HEK293T (cell line): ENCODE measurements at places on chromosomes 4 and X.

GRCh38 chr4:9735515-9735914, 45.9 kb upstream of the DRD5 start:
- no peak for DNase-seq

- no peak for DNase-seq
Measured at GRCh38 chrX:40628506-40628905, 5.3 kb downstream of the MPC1L start.

- no peak for DNase-seq
Measured at GRCh38 chr4:99617374-99617773, 40.3 kb downstream of the C4orf54 start.

DNA sequence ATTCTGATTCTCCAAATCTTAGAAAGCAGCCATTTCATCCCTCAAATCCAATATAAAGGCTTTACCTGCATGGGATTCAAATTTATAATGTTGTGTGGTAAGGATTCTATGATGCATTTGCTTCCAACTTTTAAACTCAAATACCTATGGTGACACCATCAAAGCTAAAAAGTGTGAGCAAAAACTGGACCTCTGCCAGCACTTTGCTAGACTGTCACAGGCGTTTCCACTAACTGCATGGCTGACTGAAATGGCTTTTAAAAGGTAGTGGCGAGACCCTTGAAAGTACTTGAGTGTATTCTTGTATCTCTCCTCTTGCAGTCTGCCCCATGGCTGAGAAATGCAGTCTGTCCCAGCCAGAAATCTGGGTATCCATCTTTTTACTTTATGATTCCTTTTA, 169.4 kb downstream of the AMELX start:
- no peak for DNase-seq

DNA sequence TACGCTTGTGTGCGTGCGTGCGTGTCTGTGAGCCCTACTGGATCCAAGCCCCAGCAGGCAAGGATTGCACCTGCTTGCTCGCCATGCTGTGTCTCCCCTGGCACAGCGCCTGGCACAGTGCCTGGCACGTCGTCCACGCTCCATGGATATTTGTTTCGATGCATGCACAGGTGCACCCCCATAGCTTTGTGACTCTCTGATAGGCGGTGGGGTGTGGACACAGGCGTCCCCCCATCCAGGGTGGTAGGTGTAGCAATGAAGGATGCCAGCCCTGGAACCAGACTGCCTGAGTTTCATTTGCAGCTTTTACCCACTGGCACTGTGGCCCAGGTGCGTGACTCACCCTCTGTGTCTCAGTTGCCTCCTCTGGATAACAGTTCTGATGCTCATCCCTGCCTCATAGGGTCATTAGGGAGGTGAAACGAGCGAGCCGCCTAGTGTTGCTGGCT, 20.2 kb downstream of the PIGG start:
- no peak for DNase-seq

DNA sequence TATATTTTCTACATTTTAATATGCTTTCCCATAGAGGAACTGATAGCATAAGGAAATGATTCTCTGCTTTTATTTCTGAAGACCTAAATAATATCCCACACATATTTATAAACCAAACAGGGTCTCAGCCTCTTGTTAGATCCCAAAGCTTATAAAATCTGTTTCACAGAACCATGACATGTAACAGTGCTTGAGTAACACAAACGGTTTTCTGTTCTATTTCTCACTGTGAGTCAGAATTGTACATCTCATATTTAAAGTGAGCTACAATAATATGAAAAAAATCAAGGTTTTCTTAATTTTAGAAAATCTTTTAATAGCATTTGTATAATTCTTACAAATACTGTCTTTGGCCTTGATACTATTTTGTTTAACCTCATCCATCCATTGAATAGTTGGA, 51.2 kb downstream of the NR3C2 start:
- no peak for DNase-seq

- DNase-seq = no peak
Measured at GRCh38 chrX:6382284-6382683, 152.6 kb downstream of the VCX3A start.

DNA sequence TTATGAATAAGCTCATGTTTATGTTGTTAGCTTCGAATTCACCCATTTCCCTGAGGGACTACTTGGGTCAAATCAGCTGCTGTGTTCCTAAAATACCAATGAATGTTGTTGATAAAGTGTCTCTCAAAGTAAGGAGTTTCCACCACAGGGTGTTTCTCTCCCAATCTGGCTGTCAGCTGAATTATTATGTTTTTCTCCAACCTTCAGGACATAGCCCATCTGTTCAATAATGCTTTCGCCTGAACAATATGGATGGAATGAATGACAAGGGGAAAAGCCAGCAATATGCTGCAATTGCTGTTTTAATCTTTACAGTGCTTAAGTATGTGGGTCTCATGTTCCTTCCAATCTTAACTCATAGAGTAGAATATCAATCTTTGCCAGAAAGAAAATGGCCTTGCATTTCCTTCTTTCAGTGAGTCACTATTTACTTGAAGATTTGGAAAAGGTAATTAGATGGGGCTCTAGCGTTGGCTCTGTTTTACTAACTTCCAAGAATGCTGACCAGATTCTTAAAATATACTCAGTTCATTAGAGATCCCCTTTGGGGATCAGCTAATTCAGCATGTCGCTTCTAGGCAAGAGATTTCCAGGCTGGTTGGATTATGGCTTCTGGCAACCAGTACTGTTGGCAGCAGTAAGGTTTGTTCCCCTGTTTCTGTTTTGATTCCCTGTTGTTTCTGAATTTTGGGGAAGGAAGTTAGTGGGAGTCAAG, 410.5 kb downstream of the PPP3CA start:
- no peak for DNase-seq

DNA sequence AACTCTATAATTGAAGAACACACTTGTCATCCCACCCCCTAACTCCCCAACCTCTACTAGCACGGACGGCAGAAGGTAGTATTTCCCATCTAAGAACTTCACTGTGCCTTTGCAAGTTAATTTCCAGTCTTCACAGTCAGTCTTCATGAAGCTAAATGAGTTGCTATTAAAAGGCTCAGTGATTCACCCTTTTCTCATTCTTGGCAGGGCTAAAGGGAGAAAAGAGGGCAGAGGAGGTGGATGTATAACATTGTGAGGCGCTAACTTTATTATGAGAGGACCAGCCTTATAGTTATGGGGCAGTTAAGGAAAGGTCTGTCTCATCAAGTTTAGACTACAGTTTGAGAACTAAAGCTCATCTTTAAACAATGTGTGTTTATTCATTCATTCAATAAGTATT, 161.0 kb upstream of the S100G start:
- DNase-seq = no peak

GRCh38 chr4:115883847-115884246, 770.4 kb upstream of the NDST4 start:
- DNase-seq = no peak

DNA sequence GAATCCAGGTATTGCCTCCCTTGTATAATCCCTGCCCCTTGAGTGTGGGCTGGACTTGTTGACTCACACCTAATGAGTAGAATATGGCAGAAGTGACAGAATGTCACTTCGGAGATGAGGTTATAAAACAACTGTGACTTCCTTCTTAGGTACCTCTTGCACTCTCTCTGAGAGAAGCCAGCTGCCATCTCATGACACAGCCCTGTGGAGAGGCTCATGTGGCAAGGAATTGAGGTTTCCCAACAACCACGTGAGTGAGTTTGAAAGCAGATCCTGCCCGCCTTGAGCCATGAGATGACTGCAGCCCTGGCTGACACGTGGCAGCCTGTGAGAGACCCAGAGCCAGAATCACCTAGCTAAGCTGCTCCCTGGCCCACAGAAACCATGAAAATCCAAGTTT, 13.5 kb downstream of the ASB11 start:
- no peak for DNase-seq

DNA sequence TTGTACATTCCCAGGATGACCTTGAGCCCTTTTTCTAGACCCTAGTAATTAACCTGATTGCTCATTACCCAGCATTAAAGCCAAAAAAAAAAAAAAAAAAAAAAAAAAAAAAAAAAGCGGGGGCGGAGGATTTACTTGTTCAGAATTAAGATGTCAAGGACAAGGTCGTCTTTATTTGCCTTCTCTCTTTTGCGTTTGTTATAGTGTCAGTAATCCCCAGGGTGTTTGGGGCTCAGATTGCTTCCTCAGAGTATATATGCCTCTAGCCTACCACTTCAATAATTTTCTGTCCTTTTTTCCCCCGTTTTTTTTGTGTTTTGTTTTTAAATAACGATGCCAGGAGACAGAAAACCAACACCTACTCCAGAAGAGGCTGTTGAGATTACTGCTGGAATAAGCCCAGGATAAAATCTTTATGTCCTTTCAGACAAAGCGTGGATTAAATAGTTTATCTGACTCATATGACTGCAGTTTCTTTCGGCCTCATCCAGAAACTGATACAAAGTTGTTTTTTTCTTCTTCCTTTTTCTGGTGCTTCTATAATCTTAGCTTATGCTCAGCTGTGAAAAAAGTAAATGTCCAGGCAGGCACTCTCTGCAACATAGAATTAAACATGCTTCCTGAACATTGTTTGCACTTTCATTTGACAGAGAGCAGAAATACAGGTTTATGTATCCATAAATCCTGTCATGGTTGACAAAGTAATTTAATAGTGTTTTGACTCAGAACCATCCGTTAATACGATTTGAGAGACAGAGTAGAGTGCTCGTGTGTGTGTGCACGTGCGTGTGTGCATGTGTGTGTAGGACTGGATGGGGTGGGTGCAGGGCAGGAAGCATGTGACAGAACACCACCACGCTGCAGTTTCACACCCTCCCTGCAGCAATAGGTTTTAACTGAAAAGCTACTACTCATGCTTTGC, 138.6 kb downstream of the AFF1 start:
- no peak for DNase-seq

DNA sequence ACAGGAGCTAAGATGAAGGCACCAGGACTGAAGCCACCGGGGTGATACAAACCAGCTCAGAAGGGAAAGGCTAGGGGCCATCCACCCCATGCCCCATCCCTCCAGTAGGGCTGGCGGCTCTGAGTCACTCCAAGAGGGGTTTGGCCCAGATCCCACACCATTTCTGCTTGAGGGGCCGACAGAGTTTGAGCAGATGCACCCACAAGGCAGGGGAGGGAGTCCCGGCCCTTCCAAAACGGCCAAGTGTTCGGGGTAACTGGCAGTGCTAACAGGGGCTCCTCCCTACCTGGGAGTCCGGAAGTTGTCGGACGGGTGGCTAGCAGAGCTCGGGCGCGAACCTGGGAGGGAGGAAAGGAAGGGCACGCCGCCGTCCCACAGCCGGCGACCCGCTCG, 412 bp downstream of the SLC10A3 start:
- no peak for DNase-seq

DNA sequence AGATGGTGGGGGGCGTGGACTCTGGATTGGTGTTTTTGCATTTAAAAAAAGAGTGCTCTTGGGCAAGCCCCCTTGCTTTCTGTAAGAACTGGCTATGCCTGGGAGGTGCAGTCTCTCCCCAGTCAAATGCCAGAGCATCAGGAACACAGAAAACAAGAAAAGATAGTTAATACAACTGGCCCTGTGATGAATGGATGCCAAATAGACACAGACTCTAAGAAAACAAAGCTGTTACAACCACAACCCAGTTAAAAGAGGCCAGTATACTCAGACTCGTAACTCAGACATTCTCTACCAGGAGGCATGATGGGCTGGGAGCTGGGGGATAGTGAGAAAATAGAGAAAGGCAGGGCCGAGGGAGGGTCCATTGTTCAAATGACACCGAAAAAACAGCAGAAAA, 32.5 kb upstream of the C1QTNF7 start:
- no peak for DNase-seq

GRCh38 chr4:125011646-125012045, 299.1 kb upstream of the ANKRD50 start:
- DNase-seq = no peak

GRCh38 chr4:158217763-158218162, 7.5 kb downstream of the TMEM144 start:
- DNase-seq = no peak

DNA sequence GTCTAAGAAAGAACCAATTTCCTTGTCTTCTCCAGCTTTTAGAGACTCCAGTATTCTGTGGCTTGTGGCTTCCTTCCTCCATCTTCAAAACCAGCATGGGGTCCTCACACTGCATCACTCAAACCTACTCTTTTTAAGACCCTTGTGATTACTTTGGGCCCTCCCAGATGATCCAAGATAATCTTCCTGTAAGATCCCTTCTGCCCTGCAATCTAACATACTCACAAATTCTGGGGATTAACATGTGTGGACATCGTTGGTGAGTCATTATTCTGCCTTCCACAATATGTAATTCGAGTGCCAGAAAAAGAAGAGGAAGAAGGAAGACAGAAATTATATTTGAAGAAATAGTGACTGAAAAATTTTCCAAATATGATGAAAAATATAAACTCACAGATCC, 47.9 kb downstream of the BEND4 start:
- DNase-seq = no peak

DNA sequence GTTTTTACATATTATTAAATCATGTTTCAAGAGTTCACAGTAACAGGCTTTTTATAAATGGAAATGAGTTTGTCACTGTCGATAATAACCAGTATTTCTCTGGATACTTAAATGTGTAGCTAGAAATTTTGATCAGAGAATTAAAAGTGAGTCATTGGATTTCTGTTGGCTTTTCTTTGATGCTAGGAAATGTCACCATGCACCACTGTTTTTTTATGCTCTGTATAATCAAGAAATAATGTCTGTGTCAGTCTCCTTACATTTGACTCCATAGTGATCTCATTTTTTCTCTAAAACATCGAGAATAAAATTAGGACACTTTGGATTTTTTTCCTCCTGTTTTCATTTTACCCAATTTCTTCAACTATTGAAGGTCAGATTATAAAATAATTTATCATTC, 234.2 kb downstream of the RAPGEF2 start:
- no peak for DNase-seq

GRCh38 chrX:41779030-41779564, 55.1 kb downstream of the GPR82 start:
- no peak for DNase-seq

DNA sequence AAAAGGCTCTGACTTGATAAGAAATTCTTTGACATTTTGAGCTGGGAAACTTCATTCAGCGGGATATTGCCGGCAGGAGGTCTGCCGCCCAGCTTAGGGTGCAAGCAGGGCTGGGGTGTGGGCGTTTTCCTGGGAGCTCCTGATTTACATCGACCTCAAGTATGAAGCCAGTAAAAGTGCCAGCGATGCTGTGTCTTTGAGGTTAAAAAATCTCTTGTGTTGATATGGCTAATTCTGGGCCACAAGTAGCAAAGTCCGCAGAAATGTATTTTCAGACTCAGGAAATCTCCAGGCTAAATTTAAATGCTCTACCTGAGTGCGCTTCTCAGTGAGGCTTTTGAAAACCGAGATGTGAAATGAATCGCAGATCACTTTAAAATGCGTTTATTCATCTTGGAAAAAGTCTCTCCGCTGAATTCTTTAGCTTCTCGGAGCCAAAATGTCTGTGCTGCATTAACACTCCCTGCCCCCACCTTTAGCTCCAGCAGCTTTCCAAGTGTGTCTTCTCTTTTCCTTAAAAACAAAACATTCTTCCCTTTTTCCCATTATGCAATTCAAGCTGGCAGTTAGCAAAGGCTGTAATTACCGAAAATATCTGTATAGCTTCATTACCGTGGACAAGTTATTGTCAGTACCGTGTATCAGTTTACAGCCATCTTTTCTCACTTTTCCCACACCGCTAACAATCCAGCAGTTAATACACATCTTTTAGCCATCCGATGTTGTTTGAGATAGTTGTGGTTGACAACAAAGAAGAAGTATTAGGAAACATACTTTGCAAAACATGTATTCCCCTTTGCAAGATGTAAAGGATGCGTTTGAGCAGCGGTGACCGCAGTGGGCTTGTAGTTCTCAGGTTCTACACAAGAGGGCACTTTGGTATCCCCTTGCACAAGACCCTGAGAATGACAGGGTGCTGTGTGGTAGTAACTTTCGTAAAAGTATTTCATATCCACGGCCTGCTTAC, 136.0 kb upstream of the STX18 start:
- peak; percentile 48 for DNase-seq

- peak; percentile 40 for DNase-seq
Measured at GRCh38 chr4:53601251-53601764, 10.0 kb upstream of the LNX1 start.
